ENCODE measurements at places on chromosomes 4 and X.

DNA sequence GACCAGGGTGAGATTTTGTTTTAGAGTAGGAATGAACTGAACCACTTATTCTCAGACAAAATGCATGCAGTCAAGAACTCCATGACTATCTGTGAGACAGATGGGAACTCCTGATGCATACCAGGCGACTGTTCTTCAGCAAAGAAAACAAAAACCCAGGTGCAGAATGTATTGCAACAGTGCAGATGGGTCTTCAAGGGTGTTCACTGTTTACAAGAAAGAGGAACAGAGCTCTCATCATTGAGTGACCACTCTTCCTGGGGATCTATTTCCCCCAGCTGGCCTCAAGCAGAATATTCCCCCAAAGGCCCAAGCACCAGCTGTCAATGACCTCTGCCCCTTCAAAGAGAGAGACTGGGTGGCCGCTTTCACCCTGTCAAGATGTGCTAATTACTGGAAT lies 39.7 kb upstream of the BMP3 start:
- DNase-seq, result no peak

- DNase-seq, result no peak
Measured at GRCh38 chr4:31715302-31715701, 995.1 kb downstream of the PCDH7 start.

DNA sequence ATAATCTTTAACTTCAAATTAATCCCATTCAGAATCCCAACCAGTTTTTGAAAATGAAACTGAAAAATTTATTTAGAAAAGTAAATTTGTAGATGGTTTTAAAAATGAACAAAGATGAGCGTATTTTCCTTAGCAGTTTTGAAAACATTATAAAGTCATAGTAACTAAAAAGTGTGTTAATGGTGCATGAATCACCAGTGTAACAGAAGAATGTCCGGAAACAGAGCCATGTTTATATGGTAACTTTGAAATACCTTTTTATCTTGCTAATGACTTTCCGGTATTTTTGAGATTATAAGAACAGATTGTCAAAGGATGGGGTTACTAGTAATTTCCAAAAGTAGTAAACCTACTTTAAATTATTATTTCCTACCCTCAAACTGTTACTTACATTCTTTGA lies 145.9 kb downstream of the IRS4 start:
- DNase-seq, result no peak

GRCh38 chr4:2168469-2169319 lies 73.2 kb downstream of the HAUS3 start:
- no peak for DNase-seq

DNA sequence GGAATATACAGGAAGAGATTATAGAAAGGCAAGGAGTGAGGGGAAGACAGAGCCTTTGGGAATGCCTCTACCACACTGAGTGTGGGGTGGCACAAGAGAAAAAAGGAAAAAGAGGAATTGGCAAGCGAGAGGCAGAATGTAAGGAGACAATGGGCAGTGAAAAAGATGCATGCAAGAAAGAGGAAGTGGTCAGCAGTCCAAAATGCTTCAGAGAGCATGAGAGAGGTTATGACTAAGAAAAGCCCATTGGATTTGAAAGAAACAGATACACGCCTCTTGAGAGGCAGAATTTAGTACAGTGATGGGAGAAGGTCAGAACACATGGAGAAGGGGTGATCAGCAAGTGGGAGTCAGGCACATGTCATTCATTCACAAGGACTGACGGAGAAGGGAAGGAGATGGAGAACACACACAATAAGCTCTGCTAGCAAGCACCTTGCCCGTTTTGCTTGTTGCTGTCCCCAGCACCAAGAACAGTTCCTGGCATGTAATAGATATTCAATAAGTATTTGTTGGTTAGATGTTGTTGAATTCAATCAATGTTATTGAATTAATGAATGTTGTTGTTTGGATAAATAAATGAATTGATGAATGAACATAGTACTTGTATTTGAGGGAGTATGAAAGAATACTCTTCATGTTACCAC lies 6.3 kb downstream of the DCHS2 start:
- DNase-seq, result no peak
